ENCODE measurements at places on chromosomes 1 and 21.

- peak; percentile 52 for DNase-seq
Measured at GRCh38 chr1:162996261-162996660, 72.9 kb upstream of the RGS4 start.

- DNase-seq, result no peak
Measured at GRCh38 chr1:168148916-168149315, 12.2 kb upstream of the GPR161 start.

DNA sequence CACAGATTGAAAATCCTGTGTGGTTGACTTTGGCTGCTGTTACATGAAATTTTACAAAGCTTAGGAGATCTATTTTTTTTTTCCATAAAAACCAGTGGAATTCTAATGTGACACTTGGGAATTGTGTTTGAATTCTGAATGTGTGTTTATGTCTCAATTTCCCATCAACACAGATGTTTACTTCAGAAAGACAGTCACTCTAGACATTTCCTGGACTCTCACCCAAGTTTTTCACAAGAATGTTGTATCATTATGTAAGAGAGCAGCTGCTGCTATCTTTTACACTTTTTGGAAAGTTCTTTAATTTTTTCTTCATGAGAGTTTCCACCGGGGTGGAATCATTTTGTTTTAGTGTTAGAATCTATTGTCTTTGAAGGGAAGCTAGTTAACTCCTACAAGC is 210.1 kb downstream of the GIPC2 start:
- no peak for DNase-seq

DNA sequence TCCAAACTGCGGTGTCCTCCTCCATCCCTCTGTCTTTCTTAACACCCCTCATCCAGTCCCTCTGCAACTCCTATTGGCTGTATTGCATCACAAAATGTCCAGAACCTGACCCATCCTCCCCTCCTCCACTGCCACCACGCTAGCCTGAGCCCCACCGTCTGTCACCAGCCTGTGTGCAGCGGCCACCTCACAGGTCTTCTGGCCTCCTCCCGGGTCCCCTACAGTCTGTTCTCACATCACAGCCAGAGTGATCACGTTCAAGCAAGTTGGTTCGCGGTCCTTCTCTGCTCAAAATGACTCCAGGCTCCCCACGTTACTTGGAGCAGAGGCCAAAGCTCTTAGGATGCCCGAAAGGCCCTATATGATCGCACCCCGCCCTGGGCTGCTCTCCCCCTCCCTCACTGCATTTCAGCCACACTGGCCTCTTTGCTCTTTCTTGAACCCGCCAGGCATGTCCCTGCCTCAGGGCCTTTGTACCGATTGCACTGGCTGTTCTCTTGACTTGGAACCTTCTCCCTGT is 2.4 kb upstream of the PADI4 start:
- DNase-seq, result no peak

DNA sequence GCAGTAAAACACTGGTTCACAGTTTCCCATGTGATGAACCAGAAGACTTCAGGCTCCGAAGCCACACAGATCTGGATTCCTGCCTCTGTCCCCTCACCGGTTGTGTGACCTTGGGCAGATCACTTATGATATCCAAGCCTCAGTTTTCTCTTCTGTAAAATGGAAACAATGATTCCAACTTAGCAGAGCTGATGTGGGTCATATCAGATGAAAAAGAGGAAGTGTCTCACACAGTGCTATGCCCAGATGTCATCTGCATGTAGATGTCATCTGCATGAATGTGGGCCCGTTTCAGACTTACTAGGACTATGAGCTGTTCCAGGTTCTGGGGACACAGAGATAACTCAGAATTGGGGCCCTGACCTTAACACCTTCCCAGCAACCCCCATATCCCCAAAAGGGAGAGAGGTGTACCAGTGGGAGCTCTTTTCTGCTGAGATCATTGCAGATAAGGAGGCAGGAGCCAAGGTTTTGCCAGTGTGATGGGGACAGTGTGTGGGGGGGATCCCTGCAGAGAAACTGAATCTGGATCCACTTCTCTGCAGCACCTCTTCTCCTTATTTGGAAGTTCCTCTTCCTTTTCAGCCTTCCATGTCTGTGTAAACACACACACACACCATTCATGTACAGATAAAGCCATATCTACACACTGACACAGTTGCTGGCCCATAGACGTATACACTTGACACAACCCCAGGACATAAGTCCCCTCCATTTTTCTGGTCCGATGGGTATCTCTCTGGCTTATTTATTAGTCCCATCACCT is 5.0 kb upstream of the ADGRB2 start:
- DNase-seq, result no peak

- peak; percentile 79 for DNase-seq
Measured at GRCh38 chr1:94063379-94063778, 57.6 kb downstream of the ABCA4 start.

DNA sequence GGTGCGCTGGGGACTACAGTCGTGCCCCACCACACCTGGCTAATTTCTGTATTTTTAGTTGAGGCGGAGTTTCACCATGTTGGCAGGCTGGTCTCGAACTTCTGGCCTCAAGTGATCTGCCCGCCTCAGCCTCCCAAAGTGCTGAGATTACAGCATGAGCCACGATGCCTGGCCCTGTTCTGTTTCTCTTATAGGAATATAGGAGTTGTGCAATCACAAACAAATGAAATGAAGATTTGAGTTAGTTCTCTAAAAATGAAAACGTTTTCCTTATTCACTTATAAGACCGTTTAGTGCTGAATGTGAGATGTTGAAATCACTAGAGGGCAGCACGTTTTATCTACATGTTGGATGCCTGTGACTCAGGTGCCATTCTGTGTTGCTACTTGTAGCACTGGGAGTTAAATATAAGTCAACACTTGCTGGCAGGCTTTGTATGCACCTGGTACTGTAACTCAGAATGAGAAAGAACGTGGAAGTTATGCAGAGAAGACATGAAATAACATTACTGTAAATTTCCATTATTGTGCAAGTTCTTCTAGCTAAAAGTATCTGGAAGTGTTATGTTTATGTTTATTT is 45.8 kb downstream of the MIGA1 start:
- peak; percentile 97 for DNase-seq

GRCh38 chr1:28134651-28135207 is 41.8 kb downstream of the PTAFR start:
- no peak for DNase-seq

DNA sequence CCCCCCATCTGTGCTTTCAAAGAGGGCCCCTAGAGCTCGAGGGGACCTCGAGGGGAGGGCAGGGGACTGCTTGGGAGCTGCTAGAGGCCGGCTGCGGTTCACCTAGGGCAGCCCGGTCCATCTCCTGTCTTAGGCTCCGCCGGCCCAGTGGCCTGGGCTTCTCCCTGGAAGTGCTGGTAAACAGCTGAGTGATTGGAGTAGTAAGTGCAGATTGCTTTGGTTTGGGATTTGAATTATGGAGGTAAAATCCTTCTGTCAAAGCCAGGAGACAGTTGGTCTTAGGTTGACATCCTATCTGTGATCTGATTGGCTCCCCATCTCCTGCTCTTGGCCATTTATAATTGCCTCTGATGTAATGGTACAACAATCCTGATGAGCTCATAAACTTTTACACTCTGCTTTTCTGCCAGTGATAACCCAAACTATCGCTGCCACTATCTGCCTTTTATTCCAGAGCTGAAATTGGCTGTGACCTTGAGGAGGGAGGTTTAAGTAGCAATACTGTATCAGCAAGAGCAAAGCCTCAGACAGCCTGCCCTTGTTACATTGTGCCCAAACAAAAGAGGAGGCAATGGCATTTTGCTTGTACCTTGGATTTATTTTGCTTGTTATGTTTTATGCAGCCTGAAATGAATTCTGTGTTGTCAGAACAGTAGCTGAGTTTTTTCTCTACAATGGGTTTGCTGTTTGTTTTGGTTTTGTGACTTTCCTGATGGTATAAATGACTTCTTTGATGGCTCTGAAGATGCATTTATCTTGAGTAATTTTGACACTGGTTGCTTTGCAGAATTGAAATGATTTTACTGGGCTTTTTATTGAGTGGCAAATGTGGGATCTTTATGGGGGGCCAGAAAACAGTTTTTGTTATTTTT is 2.4 kb downstream of the ARID1A start:
- peak; percentile 99 for DNase-seq

GRCh38 chr1:38613996-38614395 is 245.6 kb downstream of the RRAGC start:
- DNase-seq, result no peak

GRCh38 chr1:42047508-42047880 is 105.7 kb upstream of the GUCA2B start:
- DNase-seq, result no peak

DNA sequence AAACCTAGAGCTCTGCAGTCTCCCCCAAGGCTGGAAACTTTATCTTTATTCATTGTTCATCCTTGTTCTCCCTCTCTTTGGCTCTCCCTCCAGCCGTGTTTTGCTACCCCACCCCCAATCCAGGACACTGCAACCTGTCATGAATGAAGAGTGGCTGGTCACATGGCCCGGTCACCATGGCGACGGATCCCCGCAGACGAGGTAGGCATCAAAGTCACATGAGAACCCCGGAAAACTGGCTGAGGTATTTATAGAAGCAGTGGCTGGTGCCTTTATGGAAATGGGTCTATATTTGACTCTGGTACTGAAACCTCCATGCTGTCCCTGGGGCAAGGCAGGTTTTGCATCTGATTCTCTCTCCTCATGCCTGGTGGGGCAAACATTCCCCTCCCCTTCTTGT is 13.4 kb upstream of the SLC6A17 start:
- no peak for DNase-seq

GRCh38 chr1:244207042-244207934 is 156.2 kb downstream of the ZBTB18 start:
- peak; percentile 70 for DNase-seq

GRCh38 chr1:197222025-197222685 is 45.9 kb upstream of the CRB1 start:
- DNase-seq, result no peak

- no peak for DNase-seq
Measured at GRCh38 chr1:34341896-34342295, 165.2 kb downstream of the C1orf94 start.

- no peak for DNase-seq
Measured at GRCh38 chr1:9416506-9416905, 122.8 kb upstream of the SLC25A33 start.

DNA sequence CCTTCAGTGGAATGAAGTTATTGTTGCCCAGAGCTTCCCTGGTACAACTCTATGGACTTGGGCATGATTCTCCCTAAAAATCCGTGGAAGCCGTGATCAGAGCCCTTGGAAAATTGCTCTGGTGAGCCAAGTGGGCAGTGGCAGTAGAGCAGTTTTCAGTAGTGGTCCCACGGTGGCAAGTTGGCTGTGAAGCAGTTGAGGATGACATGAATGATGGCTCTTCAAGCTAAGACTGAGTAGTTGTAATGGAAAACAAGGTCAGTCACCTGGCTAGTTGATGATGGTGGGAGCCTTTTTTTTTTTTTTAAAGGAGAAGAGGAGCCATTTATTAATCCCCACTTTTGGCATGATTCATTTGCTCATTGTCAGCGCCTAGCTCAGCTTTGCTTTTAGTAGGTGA is 36.2 kb downstream of the PBX1 start:
- no peak for DNase-seq

DNA sequence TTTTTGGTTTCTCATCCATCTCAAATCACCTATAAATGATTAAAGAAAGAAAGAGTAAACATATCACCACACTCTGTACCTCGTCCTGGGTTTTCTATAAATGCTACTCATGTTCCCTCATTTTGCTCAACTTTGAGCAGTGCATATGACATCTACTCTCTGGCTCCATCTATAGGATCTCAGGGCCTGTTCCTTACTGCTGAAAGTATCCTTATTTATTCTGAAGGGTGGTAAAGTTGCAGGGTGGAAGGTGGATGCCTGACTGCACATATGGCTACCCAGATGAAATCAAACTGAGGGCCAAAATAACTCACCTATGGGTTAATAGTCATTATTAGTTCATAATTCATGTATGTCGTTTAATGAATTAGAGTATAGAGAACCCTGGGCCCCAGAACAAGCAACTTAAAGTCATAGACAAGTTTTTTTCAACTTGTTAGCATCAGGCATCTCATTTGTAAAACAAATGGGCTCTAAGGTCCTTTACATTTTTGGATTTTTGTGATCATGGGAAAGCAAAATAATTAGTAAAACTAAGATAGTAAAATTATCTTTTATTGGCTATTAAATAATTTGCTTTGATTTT is 46.5 kb downstream of the NCF2 start:
- DNase-seq, result peak; percentile 76

GRCh38 chr1:57866998-57867397 is 443.1 kb upstream of the DAB1 start:
- DNase-seq, result no peak

Measured in iris pigment epithelial cell (primary cell).